Kidney (tissue), 22 donors: ENCODE measurements at places on chromosomes 12 and 14.
A peak's percentile ranks its signal among the peaks of the same experiment; 100 is the strongest.

GRCh38 chr14:31003284-31003683 lies 22.2 kb upstream of the AP4S1 start:
- peaks cover 1% of the 10 kb centered on the region for H3K36me3 ChIP-seq
- H3K4me3 ChIP-seq, result no peak overlapping the region
- H3K27ac ChIP-seq, result no peak overlapping the region
- no peaks in the 10 kb centered on the region for H3K27me3 ChIP-seq
- no peaks in the 10 kb centered on the region for H3K4me1 ChIP-seq
- no peak for DNase-seq

DNA sequence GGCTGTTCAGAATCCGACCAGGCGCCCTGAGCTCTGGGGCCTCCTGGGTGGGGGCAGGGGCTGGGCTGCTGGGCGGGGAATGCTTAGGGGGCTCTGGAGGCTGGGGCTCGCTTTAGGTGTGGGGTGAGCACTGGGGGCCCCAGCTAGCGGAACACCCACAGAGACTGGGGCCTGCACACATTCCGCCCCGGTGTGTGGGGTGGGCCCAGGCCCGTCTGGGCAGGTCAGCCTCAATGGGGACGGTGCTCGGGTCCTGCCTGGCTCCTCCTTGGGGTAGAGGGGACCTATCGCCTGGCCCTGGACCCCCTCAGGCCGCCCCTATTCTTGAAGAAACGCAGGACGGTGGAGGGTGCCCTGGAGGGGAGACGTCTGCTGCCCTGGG lies 364.8 kb downstream of the TMEM121 start:
- H3K27ac ChIP-seq, result no peak overlapping the region
- no peak overlapping the region for H3K4me3 ChIP-seq
- H3K4me1 ChIP-seq, result no peaks in the 10 kb centered on the region
- H3K27me3 ChIP-seq, result no peaks in the 10 kb centered on the region
- H3K36me3 ChIP-seq, result no peaks in the 10 kb centered on the region

GRCh38 chr12:75760573-75761294 lies 249.3 kb upstream of the KRR1 start:
- no peak overlapping the region for H3K27ac ChIP-seq
- H3K27me3 ChIP-seq, result no peaks in the 10 kb centered on the region
- H3K4me3 ChIP-seq, result no peak overlapping the region
- H3K36me3 ChIP-seq, result no peaks in the 10 kb centered on the region
- H3K4me1 ChIP-seq, result no peaks in the 10 kb centered on the region

- no peaks in the 10 kb centered on the region for H3K27me3 ChIP-seq
- no peaks in the 10 kb centered on the region for H3K36me3 ChIP-seq
- no peak overlapping the region for H3K27ac ChIP-seq
- no peak for DNase-seq
Observed at GRCh38 chr12:18824287-18824686, 86.4 kb downstream of the CAPZA3 start.

GRCh38 chr12:132458846-132459641 lies 30.9 kb upstream of the FBRSL1 start:
- peak; percentile 45 for DNase-seq
- H3K27me3 ChIP-seq, result no peaks in the 10 kb centered on the region
- no peak overlapping the region for H3K4me3 ChIP-seq
- no peaks in the 10 kb centered on the region for H3K4me1 ChIP-seq
- H3K36me3 ChIP-seq, result peaks cover 2% of the 10 kb centered on the region

GRCh38 chr12:118145113-118145797 lies 9.3 kb downstream of the PEBP1 start:
- H3K4me1 ChIP-seq, result no peaks in the 10 kb centered on the region
- no peaks in the 10 kb centered on the region for H3K27me3 ChIP-seq
- DNase-seq, result no peak
- no peak overlapping the region for H3K4me3 ChIP-seq

GRCh38 chr12:110699591-110700445 lies 10.9 kb upstream of the HVCN1 start:
- H3K36me3 ChIP-seq, result no peaks in the 10 kb centered on the region
- H3K4me3 ChIP-seq, result no peak overlapping the region
- no peaks in the 10 kb centered on the region for H3K4me1 ChIP-seq
- H3K27ac ChIP-seq, result no peak overlapping the region

- no peaks in the 10 kb centered on the region for H3K4me1 ChIP-seq
- H3K36me3 ChIP-seq, result no peaks in the 10 kb centered on the region
- H3K27me3 ChIP-seq, result no peaks in the 10 kb centered on the region
- DNase-seq, result peak; percentile 62
- no peak overlapping the region for H3K27ac ChIP-seq
- H3K4me3 ChIP-seq, result no peak overlapping the region
Observed at GRCh38 chr12:77746096-77746495, 84.6 kb upstream of the NAV3 start.

DNA sequence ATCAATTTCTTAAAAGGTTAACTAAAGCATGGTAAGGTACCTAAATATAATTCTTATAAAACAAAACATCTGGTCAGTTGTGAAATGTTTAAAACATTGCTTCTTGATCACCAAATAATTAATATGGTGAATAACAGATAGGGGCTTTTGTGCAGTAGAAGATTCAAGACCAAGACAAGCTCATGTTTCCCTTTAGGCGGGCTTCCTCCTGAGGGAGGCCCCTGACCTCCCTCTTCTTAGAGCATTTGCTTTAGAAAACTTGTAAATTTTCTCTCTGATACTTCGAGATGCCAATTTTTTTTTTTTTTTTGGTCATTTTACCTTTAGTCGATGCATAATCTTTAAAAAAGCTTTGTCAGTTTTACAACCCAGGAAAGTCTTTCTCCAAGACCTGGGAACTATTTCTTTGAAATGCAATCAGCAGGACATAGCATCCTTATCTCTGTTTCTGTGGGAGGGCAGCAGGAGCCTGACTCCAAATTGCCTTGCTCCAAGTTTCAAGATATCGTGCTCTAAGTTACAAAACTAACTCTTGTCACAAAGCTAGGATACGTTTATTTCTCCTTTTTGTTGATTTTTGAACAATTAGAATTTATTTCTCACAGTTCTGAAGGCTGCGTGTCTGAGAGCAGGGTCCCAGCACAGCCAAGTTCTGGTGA lies 66.6 kb upstream of the BICD1 start:
- H3K36me3 ChIP-seq, result no peaks in the 10 kb centered on the region
- H3K27ac ChIP-seq, result no peak overlapping the region
- no peak for DNase-seq
- no peak overlapping the region for H3K4me3 ChIP-seq
- H3K27me3 ChIP-seq, result no peaks in the 10 kb centered on the region

GRCh38 chr14:106308839-106309389 lies 782.5 kb downstream of the TMEM121 start:
- no peaks in the 10 kb centered on the region for H3K4me1 ChIP-seq
- H3K27ac ChIP-seq, result no peak overlapping the region
- DNase-seq, result peak; percentile 0
- H3K27me3 ChIP-seq, result no peaks in the 10 kb centered on the region
- no peak overlapping the region for H3K4me3 ChIP-seq
- no peaks in the 10 kb centered on the region for H3K36me3 ChIP-seq

- H3K4me1 ChIP-seq, result peaks cover 4% of the 10 kb centered on the region
- no peak overlapping the region for H3K4me3 ChIP-seq
- DNase-seq, result no peak
- H3K36me3 ChIP-seq, result no peaks in the 10 kb centered on the region
- no peaks in the 10 kb centered on the region for H3K27me3 ChIP-seq
Observed at GRCh38 chr12:13039328-13039956, 4.7 kb upstream of the FAM234B start.

DNA sequence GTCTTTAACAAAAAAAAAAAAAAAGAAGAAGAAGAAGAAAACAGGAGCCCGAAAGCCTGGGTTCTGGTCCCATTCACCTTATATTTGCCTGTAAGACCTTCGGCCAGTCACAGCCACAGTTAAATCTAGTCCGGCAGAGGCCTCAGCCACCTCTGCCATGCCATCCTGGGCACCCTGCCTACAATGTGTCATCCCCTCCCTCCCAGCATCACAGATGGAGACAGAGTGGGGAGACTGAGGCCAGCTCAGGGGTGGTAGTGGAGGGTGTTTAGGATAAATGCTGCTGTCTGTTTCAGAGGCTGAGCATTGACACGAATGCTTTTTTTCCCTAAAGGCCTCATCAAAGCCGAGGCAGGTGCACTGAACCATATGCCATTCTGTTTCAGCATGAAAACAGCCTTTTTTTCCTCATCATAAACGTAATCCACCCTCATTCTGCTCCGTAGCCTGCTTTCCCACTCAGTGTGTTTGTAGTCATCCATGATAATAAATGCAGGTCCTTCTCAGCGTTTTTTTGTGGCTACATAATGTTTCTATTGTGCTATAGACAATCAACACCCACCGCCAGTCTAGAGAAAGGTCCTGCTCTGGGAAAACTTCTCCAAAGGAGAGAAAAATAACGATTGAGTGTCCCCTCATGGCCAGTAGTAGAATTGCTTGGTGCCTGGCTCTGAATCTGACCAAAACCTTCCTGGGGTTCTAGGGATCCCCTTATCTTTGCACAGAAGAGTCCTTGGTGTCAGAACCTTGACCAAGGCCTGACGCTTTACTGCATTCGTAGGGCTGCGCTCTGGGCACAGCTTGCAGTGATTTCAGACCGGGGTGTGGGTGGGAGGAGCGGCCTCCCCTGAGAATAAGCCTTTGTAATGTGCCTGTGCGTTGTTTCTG lies 41.1 kb upstream of the TSPAN9 start:
- no peak for DNase-seq
- no peaks in the 10 kb centered on the region for H3K27me3 ChIP-seq
- no peak overlapping the region for H3K27ac ChIP-seq
- peaks cover 7% of the 10 kb centered on the region for H3K4me1 ChIP-seq
- no peak overlapping the region for H3K4me3 ChIP-seq

DNA sequence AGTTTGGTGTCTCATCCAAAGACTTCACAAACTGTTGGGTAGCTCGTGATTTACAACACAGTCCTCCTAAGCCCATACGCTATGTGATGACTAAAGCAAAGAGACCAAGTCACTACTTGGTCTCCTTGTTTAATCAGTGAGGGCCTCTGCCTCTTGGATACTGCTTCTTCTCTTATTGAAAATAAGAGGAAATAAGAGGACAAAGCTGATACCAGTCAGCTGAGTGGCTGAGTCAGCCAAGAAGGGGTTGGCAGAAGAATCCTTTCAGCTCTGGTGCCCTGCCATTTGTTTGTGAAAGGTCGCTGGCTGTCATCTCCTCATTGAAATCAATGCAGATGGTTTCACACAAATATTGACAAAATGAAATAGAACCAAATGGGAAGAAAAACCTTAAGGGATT lies 67.5 kb upstream of the SLC35F4 start:
- no peak for DNase-seq
- no peak overlapping the region for H3K27ac ChIP-seq
- H3K4me1 ChIP-seq, result no peaks in the 10 kb centered on the region
- H3K27me3 ChIP-seq, result no peaks in the 10 kb centered on the region
- no peak overlapping the region for H3K4me3 ChIP-seq

DNA sequence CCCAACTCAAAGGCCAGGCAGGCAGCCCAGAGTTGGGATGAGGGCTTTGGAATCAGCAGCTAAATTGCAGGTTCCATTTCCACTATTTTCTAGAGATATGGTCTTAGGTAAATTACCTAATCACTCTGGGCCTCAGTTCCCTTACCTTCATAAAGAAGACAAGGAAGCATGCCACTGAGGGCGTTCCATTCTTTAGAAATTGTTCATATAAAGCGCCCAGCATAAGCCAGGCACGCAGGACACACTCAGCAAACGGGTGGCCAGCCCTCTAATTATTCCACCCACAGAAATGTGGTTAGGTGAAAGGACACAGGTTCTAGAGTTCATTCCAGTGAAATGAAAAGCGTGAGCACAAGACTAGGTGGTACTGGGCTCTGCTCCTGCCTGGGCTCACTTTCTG lies 87.9 kb upstream of the BCL11B start:
- no peaks in the 10 kb centered on the region for H3K27me3 ChIP-seq
- no peak for DNase-seq
- H3K36me3 ChIP-seq, result no peaks in the 10 kb centered on the region
- no peak overlapping the region for H3K27ac ChIP-seq

- H3K36me3 ChIP-seq, result peaks cover 39% of the 10 kb centered on the region
- peaks cover 1% of the 10 kb centered on the region for H3K4me1 ChIP-seq
- no peak overlapping the region for H3K27ac ChIP-seq
Observed at GRCh38 chr14:23137813-23138535, 18.9 kb upstream of the CEBPE start.

DNA sequence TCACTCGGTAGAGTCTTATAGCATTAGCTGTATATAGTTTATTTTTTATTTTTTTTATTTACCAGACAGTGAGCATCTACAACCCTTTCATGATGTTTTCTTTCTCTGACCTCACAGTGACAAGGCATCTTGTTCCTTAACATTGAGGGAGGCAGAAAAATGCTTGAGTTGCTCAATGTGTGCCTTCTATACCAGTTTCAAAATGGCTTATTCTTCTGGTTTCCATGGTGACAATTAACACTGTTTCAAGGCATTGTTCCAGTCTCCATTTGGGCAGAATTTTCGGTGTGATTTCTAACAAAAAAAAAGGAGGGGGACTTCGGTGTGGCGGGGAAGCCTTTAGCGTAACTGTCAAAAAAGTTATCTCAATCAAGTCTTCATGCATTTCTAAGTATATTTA lies 209.7 kb upstream of the NPAS3 start:
- no peaks in the 10 kb centered on the region for H3K36me3 ChIP-seq
- DNase-seq, result no peak
- no peak overlapping the region for H3K4me3 ChIP-seq
- no peaks in the 10 kb centered on the region for H3K4me1 ChIP-seq
- H3K27ac ChIP-seq, result no peak overlapping the region

DNA sequence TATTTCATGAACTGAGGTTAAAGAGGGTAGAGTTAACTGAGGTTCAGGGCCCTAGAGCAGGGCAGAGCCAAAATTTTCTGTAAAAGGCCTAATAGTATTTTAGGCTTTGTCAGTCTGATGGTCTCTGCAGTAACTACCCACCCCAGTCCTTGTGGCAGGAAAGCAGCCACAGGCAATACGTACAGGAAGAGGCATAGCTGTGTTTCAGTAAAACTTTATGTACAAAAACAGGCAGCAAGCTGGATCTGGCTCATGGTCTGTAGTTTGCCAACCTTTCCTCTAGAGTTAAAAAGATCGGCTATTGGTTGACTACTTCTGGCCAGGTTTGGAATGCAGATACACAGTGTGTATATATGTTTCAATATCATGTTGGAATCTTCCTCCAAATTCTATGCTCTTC lies 17.2 kb downstream of the TM7SF3 start:
- H3K27me3 ChIP-seq, result no peaks in the 10 kb centered on the region
- H3K36me3 ChIP-seq, result peaks cover 31% of the 10 kb centered on the region
- no peaks in the 10 kb centered on the region for H3K4me1 ChIP-seq
- no peak for DNase-seq

DNA sequence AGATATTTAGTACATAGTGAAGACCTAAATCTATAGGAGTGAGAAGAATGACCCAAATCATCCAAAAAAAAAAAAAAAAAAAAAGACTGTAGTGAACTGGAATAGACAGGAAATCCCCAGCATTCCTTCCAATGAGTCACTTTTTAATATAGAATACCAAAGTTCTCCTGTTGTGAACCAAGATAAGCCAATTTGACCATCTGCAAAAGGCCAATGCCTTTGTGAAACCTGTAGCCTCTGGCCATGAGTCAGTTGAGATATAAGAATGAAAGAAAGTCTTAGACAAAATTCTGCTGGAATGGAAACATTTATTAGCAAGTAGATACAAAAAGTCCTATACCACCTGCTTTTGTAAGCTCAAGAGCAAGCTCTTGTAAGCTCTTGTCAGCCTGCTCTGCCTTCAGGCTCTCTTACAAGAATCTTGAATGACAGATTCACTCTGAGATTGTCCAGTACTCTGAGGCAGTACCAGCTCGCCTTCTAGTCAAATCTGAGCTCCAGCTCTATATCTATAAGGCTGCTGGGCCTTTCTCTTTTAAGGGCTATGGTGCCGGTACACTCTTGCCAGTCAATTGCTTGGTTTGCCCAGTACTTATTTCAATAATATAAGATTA lies 243.0 kb upstream of the TMTC1 start:
- no peak overlapping the region for H3K4me3 ChIP-seq
- H3K27ac ChIP-seq, result no peak overlapping the region
- no peaks in the 10 kb centered on the region for H3K4me1 ChIP-seq
